Fibroblast of pulmonary artery (primary cell): ENCODE measurements at places on chromosomes 13 and 19.

GRCh38 chr13:105196052-105196451 lies 1339.4 kb downstream of the EFNB2 start:
- DNase-seq: peak; percentile 89

DNA sequence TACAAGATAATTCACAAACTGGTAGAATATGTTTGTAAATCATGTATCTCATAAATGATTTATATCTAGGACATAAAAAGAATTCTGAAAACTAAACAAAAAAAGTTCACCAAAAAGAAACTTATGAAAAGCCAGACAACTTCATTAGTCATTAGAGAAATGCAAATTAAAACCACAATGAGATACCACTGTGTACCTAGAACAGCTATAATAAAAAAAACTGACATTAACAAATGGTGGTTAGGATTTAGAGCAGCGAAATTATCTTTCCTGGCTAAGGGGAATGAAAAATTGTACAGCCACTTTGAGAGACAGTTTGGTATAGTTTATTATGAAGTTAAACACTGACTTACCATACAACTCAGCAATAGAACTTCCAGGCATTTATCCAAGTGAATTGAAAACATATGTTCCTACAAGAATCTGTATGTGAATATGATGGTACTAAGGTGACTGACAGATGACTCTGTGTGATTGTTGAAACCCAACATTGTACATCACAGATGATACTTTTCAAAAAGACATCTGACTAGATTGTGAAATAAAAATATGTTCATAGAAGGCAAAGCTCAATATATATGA lies 41.8 kb downstream of the UGGT2 start:
- DNase-seq: no peak

DNA sequence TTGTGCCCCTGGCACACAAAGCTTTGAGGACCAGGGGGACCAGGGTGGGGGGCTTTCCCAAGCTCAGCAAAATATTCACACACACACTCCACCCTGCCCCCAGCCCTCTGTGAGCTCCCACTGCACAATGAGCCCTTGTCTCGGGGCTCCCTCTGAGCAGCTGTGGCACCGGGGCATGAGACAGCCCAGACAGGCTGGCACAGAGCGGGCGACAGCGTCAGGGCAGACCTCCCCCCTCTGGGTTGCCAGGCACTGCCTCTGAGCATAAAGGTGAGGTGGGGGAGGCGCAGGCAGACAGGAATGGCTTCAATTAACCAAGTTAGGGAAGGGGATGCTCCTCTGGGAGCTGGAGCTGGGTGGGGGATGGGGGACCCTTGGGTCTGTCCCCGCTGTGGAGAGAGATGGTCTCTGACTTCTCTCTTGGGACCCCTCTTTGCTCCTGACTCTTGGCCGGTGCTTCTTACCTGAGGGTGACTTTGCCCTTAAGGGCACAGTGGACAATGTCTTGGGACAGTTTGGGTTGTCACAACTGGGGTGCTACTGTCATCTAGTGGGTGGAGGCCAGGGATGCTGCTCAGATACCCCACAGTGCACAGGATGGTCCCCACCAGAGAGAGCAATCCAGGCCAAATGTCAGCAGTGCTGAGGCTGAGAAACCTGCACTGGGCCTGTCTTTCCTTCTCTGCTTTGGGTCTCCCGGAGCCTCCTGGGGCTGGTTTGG lies 30.3 kb downstream of the LYL1 start:
- no peak for DNase-seq

DNA sequence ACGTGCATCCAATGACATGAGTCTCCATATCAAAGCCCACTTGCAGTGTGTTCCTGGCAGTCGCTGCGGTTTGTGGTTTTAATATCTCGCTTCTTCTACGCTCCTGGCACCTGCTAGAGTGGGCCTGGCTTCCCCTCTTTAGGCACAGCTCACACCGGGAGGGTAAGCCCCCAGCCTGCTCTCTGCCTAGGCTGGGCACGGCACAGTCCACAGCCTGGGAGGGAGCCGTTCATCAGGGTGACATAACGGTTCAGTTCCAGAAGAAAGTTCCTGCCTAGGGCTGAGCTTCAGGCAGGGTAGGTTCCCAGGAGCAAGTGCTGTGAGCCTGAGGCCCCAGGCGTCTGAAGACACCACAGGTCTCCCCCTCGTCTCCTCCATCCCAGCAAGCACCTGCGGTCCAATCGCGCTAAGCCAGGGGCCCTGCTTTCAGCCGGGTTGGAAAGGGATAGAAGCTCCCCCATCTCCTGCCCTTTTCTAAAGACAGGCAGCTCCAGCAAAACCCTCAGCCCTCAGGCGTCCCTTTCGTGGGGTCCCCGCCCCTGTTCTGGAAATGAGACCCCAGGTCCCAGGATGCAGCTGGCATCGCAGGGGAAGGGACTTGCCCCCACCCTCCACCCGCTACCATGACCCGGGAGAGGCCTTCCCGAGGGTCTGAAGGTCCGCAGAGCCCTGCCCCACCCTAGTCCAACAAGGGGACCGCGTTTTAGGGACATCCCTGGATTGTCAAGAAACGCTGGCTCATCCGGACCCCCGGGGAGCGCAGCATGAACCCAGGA lies 121.6 kb upstream of the ZNF507 start:
- no peak for DNase-seq

GRCh38 chr19:21422244-21422643 lies 25.3 kb downstream of the ZNF493 start:
- DNase-seq: no peak

- no peak for DNase-seq
Observed at GRCh38 chr19:41161903-41162302, 31.1 kb upstream of the CYP2S1 start.

DNA sequence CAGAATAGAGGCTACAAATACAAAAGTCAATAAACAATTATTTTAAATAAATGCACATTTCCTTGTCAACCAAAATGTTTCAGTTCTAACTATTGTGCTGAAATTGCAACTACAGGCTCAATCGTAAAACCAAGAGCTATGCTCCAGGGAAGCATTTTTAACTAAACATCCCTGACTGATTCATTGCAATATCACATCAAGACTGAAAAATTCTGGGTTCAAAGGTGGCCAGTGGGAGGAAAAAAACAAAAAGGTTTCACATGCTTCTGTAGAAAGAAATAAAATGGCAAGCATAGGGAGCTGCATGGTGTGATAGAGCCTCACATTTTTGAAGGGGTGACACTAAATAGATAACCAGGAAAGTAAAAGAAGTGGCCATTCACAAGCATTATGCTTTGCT lies 862.8 kb downstream of the PCDH9 start:
- DNase-seq: no peak

DNA sequence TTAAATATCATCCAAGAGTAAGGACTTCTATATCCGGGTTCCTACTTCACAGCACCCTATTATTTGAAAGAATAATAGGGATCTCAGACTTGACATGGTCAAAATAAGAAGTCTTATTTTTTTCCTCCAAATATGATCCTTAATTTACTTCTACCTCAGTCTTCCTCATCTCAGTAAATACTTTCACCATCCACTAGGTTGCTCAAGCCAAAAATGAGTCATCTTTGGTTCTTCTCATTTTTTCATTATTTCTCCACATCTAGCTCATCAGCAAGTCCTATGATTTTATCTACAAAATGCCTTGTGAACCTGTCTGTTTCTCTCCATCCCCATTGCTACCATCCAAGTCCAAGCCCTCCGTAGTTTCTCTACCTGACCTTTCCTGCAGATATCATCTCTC lies 121.9 kb upstream of the GJB6 start:
- peak; percentile 62 for DNase-seq

DNA sequence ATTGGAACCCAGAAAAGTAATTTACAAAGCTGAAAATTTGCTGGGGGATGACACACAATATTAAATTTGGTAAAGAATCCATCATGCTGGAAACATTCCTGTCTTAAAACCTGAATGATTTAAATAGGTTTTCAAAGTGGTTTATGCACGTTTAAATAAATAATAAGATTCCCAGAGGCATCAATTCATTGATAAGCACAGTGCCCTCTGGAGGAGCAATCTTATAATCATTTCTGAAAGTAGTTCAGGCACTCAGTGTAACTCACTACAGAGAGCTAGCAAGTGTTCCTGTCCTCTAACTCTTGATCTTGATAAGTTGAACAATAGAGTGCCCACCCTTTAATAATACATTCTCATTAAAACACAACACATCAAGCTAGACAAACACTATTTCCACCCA lies 43.5 kb upstream of the SHISA2 start:
- DNase-seq: no peak
